Activated CD8-positive, alpha-beta T cell treated with anti-CD3 and anti-CD28 coated beads for 36 hours (primary cell): ENCODE measurements at places on chromosomes 12 and 14. TPM values are rescaled to one million over a fixed set of nuclear protein-coding genes. Genes with fewer than 3 reads are reported as not detected.

KRT6C gene
- not detected for total RNA-seq

FZD10 gene
- not detected for total RNA-seq

KRT73 gene
- not detected for total RNA-seq

IKZF4 gene
- 20.8 TPM for total RNA-seq

LRIG3 gene
- total RNA-seq, result not detected

OR4E2 gene
- not detected for total RNA-seq

SDR9C7 gene
- not detected for total RNA-seq

TMED8 gene
- total RNA-seq, result 25.4 TPM

IPO4 gene
- 98.4 TPM for total RNA-seq

IL22 gene
- total RNA-seq, result not detected

ARHGEF40 gene
- total RNA-seq, result 0.23 TPM

ADAMTS20 gene
- not detected for total RNA-seq

KRT78 gene
- not detected for total RNA-seq

NEDD8 gene
- 167 TPM for total RNA-seq

TAS2R50 gene
- not detected for total RNA-seq
